HCT116 (cell line): ENCODE measurements at places on chromosomes 4 and X. TPM values are rescaled to one million over a fixed set of nuclear protein-coding genes. Genes with fewer than 3 reads are reported as not detected.

TLL1 gene
- total RNA-seq, result 0.37 TPM

FRG1 gene
- 44.5 TPM for total RNA-seq

DNA sequence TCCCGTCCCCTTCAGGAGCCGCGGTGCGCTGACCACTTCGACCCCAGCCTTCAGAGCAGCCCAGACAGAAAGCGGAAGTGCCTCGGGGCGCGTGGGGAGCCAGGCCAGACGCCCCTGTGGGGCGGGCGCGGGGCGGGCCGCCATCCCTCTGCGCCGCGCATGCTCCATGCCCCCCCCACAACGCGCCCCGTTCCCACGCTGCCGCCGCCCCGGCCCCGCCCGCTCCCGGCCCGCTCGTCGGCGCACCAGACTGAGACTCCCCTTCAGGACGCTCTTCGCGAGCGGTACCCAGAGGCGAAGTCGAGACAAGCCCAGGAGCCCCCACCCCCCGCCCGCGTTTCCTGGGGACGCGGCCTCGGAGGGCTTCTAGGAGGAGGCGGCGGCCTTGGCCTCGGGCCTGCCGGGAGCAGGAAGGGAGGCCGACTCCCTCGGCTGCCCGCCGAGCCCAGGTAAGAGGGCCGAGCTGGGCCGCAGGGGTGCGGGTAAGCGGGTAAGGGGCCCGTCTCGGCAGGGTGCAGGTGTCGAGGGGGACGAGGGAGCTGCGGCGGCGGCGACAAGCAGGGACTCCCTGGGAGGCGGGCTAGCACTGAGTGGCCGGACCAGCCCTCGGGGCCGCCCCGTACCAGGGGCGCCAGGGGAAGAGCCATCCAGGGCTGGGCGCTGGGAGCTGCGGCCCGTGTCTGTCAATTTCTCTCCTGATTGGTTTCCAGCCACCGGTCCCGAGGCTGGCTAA, at the start of gene ZFP92:
TSS of gene ZFP92 (plus strand) at position 218 of the 733 bp plus-strand sequence. CDS start 6,851 bp downstream, outside the sequence.
- no peak for DNase-seq

CSN2 gene
- total RNA-seq, result not detected

USP27X gene
- total RNA-seq, result 3.5 TPM

- no peak for DNase-seq
These were observed 2.4 kb downstream of the RNF175 start for GRCh38 chr4:153757407-153757806.

SSX4B gene
- not detected for total RNA-seq

DNA sequence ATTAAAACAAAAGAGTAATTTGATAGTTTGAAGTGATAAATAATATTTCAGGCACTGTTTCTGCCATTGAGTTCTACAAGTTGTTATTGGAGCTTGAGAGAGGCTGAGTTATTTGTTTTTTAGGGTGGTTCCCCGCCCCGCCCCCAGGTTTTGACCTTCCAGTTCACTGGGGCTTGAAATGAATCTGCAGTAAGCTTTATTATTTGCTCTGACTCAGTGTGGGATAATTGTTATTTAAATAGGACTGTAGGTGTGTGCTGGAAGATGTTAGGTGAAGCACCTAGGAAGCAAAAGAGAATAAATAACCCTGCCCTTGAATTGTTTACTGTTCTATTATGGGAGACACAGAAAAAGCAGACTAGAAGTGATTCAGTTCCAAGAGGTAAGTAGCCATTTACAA, 81.2 kb upstream of the KCNIP4 start:
- no peak for DNase-seq
